RPMI8226 (cell line): ENCODE measurements at places on chromosomes 16 and 17.
A peak's percentile ranks its signal among the peaks of the same experiment; 100 is the strongest.

DNA sequence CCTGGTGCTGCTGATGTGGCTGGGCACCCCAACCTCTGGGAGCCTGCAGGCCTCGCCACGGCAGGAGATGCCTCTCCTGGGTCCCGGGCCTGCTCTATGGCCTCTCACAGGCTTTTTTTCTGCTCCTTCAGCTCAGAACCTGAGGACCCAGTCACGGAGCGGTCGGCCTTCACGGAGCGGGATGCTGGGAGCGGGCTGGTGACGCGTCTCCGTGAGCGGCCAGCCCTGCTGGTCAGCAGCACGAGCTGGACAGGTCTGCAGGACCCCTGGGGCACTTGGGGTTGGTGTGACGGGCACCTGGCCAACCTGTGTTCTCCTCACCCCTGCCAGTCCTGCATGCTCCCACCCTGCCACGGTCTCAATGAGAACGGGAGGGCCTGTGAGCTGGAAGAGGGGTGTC lies 7.0 kb downstream of the ALG1 start:
- DNase-seq = no peak

DNA sequence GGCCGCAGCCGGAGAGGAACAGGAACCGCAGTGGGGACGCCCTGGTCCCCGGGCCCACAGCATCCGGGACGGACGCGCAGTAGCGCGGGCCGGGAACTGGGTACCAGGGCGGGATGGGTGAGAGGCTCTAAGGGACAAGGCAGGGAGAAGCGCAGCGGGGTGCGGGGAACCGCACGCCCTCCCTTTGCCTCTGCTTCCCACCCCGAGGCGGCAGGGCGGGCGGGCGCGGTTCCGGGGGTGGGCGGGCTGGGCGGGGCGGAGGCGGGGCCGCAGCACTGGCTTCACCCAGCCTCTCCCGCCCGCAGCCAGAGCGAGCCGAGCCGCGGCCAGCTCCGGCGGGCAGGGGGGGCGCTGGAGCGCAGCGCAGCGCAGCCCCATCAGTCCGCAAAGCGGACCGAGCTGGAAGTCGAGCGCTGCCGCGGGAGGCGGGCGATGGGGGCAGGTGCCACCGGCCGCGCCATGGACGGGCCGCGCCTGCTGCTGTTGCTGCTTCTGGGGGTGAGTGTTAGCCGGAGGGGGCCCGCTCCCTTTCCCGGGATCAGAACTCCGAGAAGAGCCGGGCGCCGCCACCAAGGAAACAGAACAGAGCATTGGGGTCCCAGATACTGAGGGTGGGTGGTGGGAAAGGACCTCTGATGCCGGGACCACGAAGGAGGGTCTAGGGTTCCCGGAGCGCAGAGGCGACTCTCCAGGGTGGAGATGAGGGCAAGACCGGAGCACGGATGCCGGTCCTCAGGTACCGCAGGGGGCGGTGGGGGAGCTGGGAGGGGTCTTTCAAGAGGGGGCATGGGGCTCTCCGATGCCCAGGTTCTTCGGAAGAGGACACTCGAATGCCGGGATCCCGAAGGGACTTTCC lies at the start of gene NGFR:
Gene NGFR, plus strand, starts transcription at position 308 of the 856 bp plus-strand sequence. Its CDS starts 125 bp downstream, at position 433.
- DNase-seq = peak; percentile 78

- no peak for DNase-seq
These were observed 162.5 kb downstream of the MAF start for GRCh38 chr16:79437764-79438751.

- no peak for DNase-seq
These were observed 55.5 kb downstream of the YWHAE start for GRCh38 chr17:1344521-1344920.

- peak; percentile 38 for DNase-seq
These were observed 21.9 kb downstream of the AIPL1 start for GRCh38 chr17:6413065-6413464.

GRCh38 chr16:87062569-87063442 lies 254.4 kb downstream of the C16orf95 start:
- DNase-seq = peak; percentile 68

DNA sequence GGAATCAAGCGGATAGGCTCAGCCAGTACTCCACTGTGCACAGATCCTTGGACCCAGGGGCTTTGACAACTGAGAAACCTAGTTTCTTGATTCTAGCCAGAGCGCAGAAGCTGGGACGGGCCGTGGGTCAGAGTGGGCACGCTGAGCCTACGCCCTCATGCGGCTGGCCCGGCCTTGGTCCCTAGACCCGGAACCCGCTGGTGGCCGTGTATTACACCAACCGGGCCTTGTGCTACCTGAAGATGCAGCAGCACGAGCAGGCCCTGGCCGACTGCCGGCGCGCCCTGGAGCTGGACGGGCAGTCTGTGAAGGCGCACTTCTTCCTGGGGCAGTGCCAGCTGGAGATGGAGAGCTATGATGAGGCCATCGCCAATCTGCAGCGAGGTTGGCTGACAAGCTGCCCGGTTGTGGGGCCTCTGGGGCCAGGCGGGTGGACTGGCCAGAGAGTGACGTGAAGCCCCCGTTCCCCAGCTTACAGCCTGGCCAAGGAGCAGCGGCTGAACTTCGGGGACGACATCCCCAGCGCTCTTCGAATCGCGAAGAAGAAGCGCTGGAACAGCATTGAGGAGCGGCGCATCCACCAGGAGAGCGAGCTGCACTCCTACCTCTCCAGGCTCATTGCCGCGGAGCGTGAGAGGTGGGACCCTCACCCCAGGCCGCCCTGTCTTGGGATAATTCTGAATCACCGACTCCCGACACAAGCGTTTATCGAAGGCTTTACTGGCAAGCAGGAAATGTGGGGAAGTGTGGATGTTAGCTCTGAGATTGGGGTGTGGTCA lies 946 bp downstream of the STUB1 start:
- DNase-seq = peak; percentile 77

DNA sequence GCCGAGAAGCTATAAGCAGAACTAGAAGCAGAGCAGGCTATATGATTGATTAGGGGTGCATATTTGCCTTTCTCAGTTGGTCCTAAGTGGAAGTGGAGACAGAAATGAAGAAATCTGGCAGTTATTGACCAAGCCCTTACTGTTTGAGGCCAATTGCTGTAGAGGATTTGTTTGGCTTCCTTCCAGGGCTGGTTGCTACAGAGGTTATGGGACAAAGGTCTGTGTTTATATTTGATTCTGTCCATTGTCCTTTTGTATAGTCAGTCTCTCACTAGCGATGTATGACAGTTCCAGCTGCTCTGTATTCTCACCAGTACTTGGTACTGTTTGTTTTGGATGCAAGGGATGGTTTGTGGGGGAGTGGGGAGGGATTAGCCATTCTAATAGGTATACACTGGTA lies 7.3 kb upstream of the ALOX15 start:
- DNase-seq = no peak

DNA sequence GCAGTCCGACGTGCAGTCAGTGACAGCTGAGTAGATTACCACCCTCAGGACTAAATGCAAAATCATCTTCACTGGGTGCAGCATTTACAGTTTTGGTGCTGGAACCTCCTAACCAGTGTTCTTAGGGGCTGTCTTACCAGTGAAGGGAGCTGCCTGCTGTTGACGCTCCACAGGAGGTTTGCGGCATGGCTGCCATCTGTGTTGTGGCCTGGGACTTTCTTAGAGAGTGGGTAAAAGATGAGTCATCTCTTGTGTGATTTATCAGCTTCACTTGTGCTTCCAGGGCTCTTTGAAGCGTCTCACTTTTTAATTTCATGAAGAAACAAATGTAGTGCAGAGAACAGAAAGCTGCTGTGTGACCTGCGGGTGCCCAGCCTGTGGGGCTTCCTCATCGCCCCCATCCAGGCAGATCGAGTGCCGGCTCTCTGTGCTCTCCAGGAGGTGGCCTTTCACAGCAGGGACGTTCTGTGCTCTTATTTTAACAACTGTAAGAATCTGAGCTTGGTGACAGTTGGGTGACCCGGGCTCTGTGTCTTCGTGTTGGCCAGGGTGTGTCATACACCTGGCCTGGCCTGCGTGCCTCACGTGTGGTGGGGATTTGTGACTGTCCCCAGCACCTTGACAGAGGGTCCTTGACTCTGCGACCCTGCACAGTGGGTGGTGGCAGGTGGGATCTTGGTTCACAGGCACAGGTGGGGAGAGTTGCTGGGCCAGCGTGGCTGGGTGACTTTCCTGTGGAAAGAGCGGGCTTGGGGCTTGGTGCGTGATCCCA lies 24.3 kb upstream of the ZNF750 start:
- peak; percentile 34 for DNase-seq

DNA sequence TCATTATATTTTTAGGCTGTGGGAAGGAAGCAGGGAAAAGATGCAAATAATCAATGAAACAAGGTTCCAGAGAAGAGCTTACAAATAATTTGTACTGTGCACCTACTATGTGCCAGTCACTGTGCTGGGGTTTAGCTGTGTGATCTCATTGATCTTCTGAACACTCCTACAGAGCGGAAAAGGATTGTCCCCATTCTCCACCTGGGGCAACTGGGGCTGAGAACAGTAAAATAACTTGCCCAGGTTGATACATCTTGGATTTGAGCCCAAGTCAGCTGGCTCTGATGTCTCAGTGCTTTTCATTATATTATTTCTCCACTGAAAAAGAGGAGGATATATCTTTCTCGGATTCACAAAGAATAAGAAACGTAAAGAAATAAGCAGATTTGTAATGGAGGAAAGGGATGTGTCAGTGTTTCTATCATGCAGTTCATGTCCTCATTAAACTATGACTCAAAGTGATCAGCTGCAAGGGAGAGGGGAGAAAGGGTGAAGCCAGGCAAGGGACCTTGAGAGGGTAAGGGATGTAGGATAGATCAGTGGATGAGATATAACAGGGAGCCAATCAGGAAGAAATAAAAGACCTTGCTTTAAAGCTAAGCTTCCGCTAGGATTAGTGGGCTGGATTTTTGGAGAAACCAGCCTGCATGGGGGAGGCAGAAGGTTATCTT lies 143.6 kb upstream of the NOL11 start:
- DNase-seq = no peak

- DNase-seq = peak; percentile 80
These were observed 33.3 kb downstream of the PLCD3 start for GRCh38 chr17:45098869-45099616.

DNA sequence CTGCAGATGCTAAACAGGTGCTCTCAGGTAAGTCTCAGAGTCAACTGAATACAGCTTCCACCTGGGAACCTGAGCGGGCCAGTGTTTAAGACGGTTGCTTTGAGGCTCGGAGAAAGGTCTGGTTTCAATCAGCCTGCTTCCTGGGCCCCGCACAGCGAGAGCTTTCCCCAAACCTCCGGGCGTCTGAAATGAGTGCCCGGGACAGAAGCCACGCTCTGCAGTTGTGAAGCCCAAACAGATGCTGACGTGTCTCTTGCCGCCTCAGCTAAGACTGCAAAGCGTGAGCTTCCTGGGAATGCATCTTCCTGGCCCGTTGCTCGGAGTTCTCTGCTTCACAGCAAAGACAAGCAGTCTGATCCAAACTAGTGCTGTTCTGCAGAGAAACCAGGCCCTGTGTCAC lies 36.7 kb downstream of the PLXDC1 start:
- no peak for DNase-seq

- no peak for DNase-seq
These were observed 29.8 kb downstream of the TTYH2 start for GRCh38 chr17:74243013-74243755.

GRCh38 chr16:84550096-84550495 lies 45.6 kb upstream of the MEAK7 start:
- no peak for DNase-seq

DNA sequence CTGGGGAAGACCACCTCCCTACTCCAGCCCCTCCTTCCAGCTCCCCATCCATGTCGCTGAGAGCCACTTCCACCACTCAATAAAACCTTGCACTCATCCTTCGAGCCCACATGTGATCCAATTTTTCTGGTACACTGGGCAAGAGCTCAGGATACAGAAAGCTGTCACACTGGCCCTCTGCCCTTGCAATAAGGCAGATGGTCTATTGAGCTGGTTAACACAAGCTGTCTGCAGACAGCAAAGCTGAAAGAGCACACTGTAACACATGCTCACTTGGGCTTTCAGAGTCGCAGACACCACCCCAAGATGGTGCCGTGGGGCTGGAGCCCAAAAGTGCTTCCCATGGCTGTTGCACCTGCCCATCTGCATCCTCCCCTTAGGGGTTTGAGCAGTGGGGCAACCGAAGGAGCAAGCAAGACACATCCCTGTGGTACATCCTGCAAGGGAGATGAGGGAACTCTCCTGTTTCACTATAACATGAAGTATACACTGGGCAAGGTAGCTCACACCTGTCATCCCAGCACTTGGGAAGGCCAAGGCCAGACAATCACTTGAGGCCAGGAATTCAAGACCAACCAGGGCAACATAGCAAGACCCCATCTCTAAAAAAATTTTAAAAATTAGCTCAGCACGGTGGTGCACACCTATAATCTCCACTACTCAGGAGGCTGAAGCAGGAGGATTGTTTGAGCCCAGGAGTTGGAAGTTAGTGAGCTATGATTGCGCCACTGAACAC lies 52.8 kb upstream of the C17orf78 start:
- DNase-seq = no peak

GRCh38 chr17:75498726-75499213 lies 16.6 kb downstream of the CASKIN2 start:
- DNase-seq = no peak

DNA sequence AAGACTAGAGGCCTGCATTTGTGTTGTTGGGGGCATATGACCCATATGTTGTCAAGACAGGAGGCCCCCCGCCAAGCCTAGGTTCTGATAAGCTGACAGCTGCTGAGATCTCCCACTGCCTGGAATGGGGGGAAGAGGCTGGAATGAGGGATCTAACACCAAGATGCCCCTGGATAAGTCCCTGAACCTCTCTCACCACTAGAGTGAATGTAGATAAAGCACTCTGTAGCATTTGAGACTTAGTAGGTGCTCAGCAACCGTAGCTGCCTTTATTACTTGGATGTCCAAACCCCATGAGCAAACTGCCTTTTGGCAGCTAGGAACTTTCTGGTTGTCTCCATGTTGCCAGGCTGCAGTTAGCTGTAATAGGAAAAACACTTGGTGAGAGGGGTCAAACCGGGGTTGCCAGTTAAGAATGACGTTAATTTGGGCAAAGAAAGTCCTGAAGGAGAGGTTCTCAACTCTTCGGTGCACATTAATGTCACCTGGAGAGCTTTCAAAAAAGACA lies 4.4 kb upstream of the RASL10B start:
- DNase-seq = no peak

- no peak for DNase-seq
These were observed 537.7 kb downstream of the MAF start for GRCh38 chr16:79062821-79063220.

DNA sequence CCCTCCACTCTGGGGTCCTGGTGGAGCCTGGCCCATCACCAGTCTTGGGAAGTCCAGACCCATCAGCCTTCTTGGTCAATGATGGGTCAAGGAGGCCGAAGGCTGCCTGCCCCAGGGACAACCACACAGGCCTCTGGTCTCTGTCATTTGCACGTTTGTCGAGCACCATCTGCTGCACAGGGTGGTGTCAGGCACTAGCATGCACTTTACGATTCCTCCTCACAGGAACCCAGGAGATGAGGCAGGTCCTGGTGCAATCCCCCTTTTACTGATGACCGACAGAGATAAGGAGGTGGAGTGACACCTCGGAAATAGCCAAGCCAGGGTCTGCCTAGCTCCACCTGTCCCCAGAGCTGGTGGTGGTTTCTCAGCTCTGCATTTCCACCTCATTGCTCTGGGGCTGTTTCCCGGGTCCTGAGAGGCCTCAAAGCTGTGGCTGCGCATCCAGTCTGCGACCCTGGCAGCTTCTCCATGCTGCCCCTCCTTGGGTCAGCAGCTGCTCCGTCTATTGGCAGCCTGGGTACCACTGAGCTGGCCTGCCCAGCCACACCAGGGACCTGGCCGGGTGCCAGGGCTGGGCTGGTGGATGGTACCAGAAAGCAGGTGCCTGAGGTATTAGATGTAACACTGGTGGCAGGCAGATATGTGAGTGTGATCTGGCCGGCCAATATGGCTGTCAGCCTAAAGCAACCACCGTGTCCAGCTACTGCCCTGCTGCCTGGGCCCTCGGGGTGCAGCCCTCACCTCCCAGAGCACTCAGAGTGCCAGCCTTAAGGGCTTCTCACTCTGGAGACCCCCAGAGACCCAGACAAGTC lies 10.0 kb downstream of the MMP15 start:
- no peak for DNase-seq

- DNase-seq = no peak
These were observed 62.6 kb downstream of the TUBD1 start for GRCh38 chr17:59830007-59830630.
